ENCODE measurements at places on chromosomes 6 and 20. TPM values are rescaled to one million over a fixed set of nuclear protein-coding genes. Genes with fewer than 3 reads are reported as not detected.

The BMP5 gene
- not detected for total RNA-seq

The DEFB124 gene
- 1.7 TPM for total RNA-seq

DNA sequence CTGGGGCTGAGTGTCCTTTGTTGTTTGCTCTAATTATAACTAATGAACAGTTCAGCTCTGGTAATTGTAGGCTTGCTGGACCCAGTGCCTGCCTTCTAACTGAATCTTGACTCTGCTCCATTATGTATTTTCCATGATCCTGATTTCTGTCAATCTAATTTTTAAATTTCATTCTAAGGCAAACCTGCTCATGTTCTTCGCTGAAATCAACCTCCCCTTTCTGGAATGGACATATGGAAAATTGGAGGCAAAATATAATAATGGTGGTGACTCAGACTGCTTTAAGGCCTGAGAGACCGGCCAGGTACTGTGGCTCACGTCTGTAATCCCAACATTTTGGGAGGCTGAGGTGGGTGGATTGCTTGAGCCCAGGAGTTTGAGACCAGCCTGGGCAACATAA is 182.7 kb upstream of the AKAP12 start:
- no peak for DNase-seq

- DNase-seq = peak; percentile 81
These were observed 462.7 kb upstream of the SULF2 start for GRCh38 chr20:48247961-48248360.

- no peak for DNase-seq
These were observed 1310.5 kb upstream of the CITED2 start for GRCh38 chr6:140684776-140685550.

GRCh38 chr6:21845439-21846140 is 252.0 kb downstream of the SOX4 start:
- DNase-seq = no peak

- DNase-seq = no peak
These were observed 78.4 kb downstream of the PREX1 start for GRCh38 chr20:48749437-48749836.

Measured in mesenteric fat pad (tissue), 1 donor.